ENCODE measurements at places on chromosomes 12 and 14.

GRCh38 chr12:47903927-47904712 lies 674 bp downstream of the VDR start:
- DNase-seq = no peak

DNA sequence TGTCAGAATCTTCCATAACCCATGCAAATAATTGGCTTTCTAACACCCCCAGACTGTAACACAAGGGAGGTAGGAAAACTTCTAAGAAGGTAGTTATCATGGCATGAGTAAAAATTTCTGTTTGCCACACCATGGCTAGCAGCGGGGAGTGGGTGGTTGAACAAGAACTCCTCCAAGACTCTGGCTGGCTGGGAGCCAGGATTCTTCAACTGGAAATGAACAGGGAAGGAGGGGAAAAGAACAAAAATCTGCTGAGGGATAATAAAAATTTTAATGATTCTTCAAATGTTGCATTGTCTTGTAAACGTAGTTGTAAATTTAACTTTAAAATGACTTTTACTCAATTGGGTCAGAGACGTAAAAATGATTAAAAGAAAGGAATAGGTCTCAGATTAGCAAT lies 78.9 kb downstream of the AKAP6 start:
- DNase-seq = no peak

- DNase-seq = no peak
Measured at GRCh38 chr14:76829650-76830421, 3.6 kb downstream of the LRRC74A start.

- DNase-seq = peak; percentile 31
Measured at GRCh38 chr12:47741340-47741703, 16.0 kb upstream of the ENDOU start.

- no peak for DNase-seq
Measured at GRCh38 chr14:64773577-64773976, 69.4 kb downstream of the PLEKHG3 start.

DNA sequence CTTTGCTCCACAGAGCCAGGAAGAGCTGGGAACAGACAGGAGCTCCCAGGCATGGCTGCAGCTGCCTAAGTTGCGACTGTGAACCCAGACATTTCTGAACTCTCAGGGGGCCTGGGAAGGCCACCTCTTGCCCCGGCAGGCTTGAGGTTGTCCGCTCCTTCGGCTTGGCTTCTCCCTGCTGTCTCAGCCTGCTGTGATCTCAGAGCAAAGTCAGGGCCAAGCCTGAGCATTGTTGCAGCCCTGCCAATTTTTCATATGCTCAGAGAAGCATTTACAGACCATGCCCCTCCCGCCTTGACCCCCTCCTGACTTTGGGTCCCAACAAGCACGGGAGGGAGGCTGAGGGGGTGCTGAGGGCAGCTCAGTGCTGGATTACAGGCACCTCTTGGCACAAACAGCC lies 1439.1 kb upstream of the FLRT2 start:
- no peak for DNase-seq

Data from stimulated activated CD4-positive, alpha-beta T cell treated with anti-CD3 and anti-CD28 coated beads, Interleukin-12 subunit alpha, Interleukin-12 subunit beta, amount 100 ng/mL, for 48 hours (primary cell).